ENCODE measurements at places on chromosomes 2 and 18.

DNA sequence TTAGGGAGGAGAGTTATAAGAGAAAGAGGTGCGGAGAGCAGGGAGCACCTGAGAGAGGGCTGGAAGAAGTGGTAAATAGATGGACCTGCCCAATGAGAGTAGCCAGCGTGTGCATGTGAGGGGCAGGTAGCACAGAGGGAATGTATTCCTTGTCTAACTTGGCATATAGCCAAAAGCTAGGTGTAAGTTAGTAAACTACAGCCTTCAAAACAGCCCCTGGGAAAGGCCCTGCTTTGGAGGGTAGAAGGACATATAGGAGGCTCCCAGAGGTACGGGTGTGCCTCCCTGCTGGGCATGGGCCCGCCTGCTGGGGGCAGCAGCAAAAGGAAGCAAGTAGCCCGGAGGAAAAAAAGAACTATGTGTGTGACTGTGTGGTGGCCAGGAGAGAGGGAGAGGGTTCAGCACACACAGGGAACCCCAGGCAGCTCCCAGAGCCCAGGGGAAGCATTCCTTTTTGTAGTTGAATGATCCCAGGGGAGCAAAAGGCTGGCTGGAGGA, 48.0 kb downstream of the TCF7L1 start:
- peak; percentile 22 for DNase-seq

GRCh38 chr2:128738446-128739110, 419.9 kb upstream of the HS6ST1 start:
- DNase-seq = no peak

- peak; percentile 37 for DNase-seq
Measured at GRCh38 chr2:61898810-61899209, 6.7 kb upstream of the COMMD1 start.

- no peak for DNase-seq
Measured at GRCh38 chr18:7454429-7454828, 112.7 kb upstream of the PTPRM start.

GRCh38 chr2:59969161-59969560, 584.3 kb downstream of the BCL11A start:
- no peak for DNase-seq
